ENCODE measurements at places on chromosomes 6 and 20.
A peak's percentile ranks its signal among the peaks of the same experiment; 100 is the strongest.

DNA sequence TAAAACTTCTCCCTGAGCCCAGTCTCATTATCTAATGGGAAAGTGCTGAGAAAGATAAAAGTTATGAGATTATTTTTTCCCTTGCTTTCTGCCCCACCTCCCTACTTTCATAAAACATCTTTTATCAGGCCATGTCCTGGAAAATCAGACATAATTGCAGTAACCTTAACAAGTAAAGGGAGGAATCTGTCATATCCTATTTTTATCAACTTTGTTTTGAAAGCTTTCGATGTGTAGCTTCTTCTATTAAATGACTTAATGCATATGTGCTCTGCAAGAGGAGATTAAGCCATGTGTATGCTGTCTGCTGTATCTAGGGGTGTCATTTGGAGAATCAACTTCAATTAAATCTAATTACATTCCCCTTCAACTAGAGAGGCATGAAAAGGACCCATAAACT lies 408.9 kb downstream of the CBLN4 start:
- DNase-seq: no peak

DNA sequence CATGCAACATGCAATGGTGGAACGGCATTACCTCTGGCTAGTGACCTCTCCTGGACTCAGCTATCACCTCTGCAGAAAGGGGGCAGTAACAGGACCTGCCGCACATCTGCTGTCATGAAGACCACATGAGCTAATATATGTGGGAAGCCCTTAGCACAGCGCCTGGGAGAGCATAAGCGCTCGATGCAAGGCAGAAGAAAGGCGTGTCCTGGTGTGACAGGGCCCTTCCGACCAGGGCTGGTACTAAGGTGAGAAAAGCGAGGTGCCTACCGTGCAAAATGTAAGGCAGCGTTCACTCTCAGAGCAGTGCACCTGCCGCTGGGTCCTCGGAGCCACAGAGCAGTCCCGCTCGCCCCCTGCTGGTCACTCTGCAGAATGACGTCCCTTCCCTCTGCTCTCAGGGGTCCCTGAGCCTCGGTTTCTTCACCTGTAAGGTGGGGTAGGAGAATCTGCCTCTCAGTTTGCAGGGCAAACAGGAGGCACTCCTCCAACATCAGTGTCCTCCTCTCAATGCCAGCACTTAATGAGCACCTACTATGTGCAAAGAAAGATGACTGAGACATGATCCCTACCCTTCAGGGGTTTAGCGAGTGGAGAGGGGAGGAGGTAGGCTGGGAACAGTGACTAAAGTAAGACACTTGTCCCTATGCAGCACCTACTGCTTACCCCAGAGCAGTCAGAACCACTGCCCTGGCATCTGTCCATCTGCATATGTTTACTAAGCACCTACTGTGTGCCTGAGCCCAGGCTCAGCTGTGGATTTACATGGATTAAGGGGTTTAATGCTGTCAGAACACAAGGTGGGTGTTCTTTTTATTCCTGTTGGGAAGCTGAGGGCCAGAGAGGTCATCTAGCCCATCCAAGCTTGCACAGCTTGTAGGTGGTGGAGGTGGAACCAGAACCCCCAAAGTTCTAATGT lies 41.1 kb upstream of the PTGIS start:
- peak; percentile 68 for DNase-seq

DNA sequence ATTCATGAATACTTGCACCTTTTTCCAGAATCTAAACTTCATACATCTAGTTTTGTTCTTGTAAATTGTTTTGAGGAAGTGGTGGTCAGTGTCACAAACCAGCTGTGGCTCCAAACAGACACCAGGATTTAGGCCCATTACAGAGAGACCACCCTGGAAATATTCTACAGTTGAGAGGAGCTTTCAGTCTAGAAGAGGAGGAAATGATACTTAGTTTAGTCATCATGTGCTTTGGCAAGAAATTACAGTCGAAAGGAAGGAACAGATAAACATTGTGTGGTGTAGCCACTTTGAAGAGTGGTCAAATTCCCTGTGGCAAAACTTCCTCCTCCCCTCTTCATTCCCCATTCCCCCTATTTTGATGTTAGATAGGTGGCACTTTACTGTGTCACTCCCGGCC lies 15.7 kb downstream of the DCBLD1 start:
- no peak for DNase-seq

DNA sequence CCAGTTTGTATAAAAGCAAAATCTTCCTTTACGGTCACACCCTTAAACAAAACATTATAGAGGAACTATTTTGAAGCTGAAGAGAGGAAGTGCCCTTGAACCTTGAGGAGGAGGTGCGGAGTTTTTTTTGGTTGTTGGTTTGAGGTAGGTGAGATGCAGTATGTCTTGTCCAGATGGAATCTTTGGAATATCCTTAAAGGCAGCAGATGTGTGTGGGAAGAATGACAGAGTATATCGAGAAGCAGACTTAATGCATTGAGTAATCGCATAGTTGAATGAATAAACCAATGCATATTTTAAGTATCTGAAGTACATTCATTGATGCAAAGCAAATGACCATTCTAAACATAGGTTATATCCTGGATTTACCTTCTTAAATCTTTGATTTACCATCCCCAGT lies 49.9 kb downstream of the AIG1 start:
- DNase-seq: no peak

DNA sequence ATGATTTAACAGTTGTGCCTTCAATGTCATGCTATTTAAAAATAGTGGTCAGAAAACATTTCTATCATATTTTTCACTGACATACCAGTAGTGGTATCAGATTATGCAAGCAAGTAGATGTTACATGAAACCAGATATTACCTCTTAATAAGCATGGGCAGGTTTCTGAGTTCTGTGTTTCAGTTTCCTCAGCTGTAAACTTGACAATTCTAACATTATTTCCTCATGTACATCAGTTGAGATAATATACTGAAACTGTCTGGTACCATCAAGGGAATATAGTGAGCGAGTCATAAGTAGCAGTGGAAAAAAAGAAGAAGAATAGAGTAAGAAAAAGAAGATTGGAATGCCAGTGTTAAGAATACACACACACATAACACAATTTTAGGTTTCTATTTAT lies 477.9 kb upstream of the MANEA start:
- no peak for DNase-seq

- DNase-seq: no peak
These were observed 63.0 kb downstream of the PRR18 start for GRCh38 chr6:166245148-166245547.

DNA sequence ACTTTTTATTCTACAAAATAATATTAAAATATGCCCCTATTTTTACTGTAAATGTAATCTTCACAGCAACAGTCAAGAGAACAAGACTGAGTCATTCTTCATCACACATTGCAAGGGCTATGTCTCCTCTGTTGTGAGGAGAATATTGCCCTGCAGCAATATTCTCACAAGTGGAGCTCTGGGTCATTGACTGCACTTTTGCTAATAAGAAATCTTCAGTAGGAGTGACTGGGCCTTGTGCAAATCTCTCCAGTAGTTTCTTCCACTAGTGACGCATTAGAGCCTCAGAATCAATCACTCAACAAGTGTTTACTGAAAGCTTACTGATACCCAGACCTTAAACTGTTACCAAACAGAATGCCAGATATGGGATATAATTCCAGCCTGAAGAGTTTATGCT lies 49.1 kb downstream of the LAMA2 start:
- no peak for DNase-seq

GRCh38 chr20:10381477-10381876 lies 52.5 kb downstream of the MKKS start:
- DNase-seq: no peak

GRCh38 chr6:98847779-98848538 lies 13.6 kb downstream of the POU3F2 start:
- no peak for DNase-seq

DNA sequence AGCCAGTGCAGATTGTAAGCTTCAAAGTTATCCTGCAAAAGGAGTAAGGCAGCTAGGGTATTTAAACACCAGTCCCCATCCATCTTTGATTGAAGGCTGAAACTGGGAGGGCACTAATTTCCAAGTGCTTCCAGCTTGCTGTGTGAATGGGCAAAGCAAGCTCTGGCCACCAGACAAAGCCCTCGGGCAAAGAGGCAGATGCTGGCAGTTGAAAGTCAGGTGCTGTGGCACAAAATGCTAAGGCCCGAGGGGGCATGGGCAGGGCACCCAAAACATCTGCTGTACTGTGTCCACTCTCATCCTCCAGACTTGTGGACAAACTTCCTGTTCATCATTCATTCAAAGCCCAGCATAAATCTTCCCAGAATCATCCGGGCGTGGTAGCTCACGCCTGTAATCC lies 62.9 kb downstream of the TRMT6 start:
- no peak for DNase-seq

- peak; percentile 25 for DNase-seq
These were observed 56.7 kb downstream of the VEGFA start for GRCh38 chr6:43826730-43827129.

- DNase-seq: peak; percentile 53
These were observed 59.4 kb downstream of the GFOD1 start for GRCh38 chr6:13427801-13428582.

GRCh38 chr20:43726811-43727338 lies at the start of gene GTSF1L:
Gene GTSF1L (minus strand): TSS chr20:43727002. CDS start chr20:43726694, 308 bp downstream.
- DNase-seq: no peak

DNA sequence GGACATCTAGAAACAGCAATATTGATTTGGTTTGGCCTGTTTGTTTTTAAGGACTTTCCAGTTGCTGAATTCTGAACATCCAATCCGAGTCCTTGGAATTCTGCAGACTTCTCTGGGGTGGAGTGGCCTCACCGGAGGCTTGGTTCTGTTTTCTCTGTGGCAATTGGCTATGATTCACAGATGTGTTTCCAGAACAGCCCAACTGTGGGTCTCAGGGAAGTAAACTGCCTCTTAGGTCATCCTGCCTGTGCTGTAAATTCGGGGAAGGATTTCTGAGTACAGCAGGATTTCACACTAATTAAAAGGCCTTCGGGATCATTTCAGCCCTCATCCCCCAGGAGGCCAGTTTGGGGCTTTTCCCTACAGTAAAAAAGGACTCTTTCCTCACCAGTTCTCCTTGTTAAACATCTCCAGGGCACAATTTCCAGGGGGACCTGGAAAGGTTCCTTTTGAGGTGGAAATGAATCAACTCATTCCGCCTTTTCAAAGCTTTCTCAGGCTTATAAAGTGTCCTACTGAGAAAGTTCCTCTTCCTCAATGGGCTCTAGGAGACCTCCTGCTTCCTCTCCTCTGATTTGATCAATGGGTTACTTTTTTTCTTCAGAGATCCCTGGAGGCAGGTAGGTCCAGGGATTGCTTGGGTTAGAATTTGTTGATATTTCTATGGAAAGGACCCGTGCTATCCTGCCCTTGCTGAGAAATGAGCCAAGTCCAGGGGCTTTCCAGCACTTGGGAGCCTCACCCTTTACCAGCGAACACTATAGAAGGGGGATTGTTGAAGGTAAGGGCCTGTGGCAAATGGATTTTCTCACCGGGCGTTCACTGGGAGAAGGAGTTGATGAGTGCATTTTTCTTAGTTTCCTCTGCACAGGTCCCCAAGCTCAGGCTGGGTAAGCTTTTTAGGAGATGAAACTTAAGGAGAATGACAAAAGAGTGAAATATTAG lies 114.6 kb downstream of the CLIC5 start:
- no peak for DNase-seq

DNA sequence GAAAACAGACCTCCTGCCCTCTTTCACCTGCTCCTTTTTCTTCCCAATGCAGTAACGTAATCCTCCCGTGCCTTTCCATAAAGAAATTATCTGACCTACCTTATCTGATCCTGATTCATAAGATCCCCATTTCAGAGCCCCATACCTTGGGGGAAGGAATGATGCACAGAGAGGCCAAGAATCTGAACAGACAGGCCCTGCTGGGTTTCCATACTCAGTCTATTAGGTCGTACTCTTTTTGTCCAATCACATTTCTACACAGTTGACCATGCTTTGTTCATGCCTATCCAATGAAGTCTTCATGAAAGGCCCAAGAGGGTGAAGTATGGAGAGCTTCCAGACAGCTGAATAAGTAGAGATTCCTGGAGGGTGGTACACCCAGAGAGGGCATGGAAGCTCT lies 25.3 kb downstream of the SRPK1 start:
- DNase-seq: no peak

DNA sequence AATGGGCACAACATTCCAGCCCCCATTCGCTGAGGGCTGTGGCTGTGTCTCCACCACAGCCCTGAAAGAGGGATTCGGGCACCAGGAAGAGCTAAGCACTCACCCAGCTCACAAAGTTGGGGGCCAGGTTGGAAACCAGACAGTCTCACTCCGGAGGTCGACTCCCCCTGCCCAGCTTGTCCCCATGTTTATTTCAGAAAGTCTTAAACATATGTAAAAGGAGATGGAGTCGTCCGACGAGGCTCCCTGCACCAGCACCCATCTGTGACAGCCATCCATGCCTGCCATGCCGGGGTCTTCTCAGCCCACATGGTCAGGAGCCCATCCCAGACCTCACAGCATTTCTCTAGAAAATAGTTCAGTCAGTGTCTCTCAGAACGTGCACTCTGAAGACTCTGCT lies 63.6 kb upstream of the STX16 start:
- no peak for DNase-seq

DNA sequence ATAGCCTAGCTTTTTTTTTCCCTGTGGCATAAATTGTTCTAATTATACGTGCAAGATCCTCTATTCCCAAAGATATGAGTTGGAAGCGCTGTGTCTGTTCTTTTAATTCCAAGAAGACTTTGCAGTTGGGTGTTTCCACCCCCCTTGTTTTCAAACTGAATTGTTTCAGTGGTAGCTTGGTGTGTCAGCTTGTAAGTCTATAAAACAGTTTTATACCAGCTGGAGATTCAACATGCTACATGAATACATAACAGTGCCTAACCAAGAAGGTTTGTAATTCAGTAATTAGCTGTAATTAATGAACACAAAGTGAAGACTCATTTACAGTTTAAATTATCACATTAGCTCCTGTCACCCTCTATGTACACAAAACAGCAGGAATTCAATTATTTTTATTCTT lies 154.0 kb downstream of the ZNF217 start:
- no peak for DNase-seq

DNA sequence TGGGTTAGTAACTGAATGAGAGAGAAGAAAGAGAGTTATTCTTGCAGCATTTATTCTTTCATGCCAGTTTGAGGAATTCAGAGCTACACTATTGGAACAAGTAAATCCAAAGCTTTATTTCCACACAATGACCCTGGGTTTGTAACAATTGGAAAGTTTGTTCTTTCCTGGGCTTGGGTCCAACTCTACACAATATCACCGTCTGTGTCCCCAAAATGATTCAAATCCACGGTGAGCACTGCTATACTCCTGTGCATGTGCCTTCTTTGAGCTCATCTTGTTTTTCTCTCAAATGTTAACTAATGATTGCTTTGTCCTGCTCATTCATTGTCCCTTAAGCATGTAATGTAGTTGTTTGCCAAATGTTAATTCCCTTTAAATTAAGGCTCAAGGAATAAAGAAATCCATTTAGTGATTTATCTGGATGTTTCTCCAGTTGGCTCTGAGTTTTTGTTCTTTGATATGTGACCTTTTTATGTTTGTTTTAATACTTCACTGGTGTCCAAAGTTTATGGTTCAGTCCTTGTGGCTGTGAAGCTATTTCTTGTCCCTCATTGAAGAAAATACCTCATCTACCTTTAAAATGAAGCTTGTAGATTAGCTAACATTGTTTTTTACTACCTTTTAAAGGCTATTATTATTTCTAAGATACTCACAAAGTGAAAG lies 20.5 kb upstream of the CRISP3 start:
- DNase-seq: no peak
